ENCODE measurements at places on chromosomes 2 and 18. TPM values are rescaled to one million over a fixed set of nuclear protein-coding genes. Genes with fewer than 3 reads are reported as not detected.

DNA sequence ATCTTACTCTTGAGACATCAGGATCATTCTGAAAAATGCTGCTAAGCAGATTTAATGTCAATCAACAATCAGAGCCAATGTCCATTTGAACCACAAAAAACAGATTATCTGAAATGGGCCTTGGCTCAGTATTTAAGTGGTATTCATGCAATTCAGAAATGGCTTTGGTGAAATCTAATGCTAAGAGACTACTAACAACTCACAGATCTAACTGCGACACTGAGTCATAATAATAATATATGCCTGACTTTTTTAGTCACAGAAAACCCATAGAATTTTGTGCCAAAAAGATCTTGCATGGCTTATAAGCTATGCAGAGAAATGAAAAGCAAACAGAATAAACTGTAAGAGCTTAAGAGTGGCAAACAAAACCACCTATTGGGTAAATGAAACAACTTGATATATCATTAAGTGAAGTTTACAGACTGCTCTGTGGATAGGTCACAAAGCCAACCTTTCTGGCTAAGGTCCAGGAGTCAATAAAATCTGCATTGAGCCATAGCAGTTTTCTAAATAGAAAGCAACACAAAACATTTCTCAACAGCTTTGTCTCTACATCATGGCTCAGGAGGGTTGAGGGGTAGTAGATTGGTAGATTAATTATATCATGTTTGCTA lies 234.3 kb downstream of the LRATD1 start:
- no peak for DNase-seq
- H3K27ac ChIP-seq = no peak overlapping the region
- H3K27me3 ChIP-seq = no peaks in the 10 kb centered on the region
- H3K4me1 ChIP-seq = no peaks in the 10 kb centered on the region

- no peaks in the 10 kb centered on the region for H3K27me3 ChIP-seq
- DNase-seq = no peak
- H3K4me1 ChIP-seq = peaks cover 9% of the 10 kb centered on the region
- no peaks in the 10 kb centered on the region for H3K36me3 ChIP-seq
- H3K27ac ChIP-seq = no peak overlapping the region
- no peak overlapping the region for H3K4me3 ChIP-seq
Observed at GRCh38 chr18:28791101-28791500, 614.2 kb upstream of the CDH2 start.

DNA sequence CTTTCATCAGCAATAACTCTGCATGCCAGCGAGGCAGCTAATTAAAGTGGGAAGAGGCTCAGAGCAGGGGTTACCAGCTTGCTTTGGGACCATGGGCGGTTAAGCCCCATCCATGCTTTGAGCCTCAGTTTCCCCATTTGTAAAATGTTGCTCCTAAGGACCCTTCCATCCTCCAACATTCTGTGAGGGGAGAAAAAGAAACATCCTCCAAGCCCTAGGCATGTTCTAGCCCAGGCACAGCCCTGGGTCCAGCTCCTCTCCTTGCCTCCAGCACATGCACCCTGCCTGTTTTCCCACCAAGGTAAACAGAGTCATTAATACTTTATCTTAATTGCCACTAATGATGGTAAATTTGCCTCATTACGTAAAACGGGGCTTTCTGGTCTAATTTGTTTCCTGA lies 113.3 kb upstream of the MYCN start:
- H3K4me3 ChIP-seq = no peak overlapping the region
- H3K4me1 ChIP-seq = no peaks in the 10 kb centered on the region
- no peak for DNase-seq
- H3K27me3 ChIP-seq = no peaks in the 10 kb centered on the region
- H3K27ac ChIP-seq = no peak overlapping the region

TMEM163 gene
- total RNA-seq = 0.12 TPM

OSR1 gene
- 0.31 TPM for total RNA-seq

- H3K27ac ChIP-seq = peak overlapping the region; percentile 72
- peaks cover 34% of the 10 kb centered on the region for H3K4me1 ChIP-seq
- DNase-seq = peak; percentile 87
- H3K36me3 ChIP-seq = no peaks in the 10 kb centered on the region
Observed at GRCh38 chr18:2981212-2981728, 31.7 kb downstream of the LPIN2 start.

DSEL gene
- total RNA-seq = 16.5 TPM

CTNNA2 gene
- 4.3 TPM for total RNA-seq

RRM2 gene
- total RNA-seq = 6.8 TPM

IHH gene
- total RNA-seq = not detected

- no peak overlapping the region for H3K27ac ChIP-seq
- no peaks in the 10 kb centered on the region for H3K36me3 ChIP-seq
- no peak overlapping the region for H3K4me3 ChIP-seq
- DNase-seq = no peak
- H3K4me1 ChIP-seq = peaks cover 7% of the 10 kb centered on the region
Observed at GRCh38 chr18:26741048-26741447, 124.5 kb downstream of the AQP4 start.

- peaks cover 19% of the 10 kb centered on the region for H3K4me1 ChIP-seq
- H3K4me3 ChIP-seq = no peak overlapping the region
- peak overlapping the region; percentile 79 for H3K27ac ChIP-seq
- H3K36me3 ChIP-seq = no peaks in the 10 kb centered on the region
Observed at GRCh38 chr2:19140463-19141208, 217.8 kb downstream of the OSR1 start.

GRCh38 chr18:55088000-55088401 lies 128.7 kb upstream of the CCDC68 start:
- no peaks in the 10 kb centered on the region for H3K4me1 ChIP-seq
- no peaks in the 10 kb centered on the region for H3K27me3 ChIP-seq
- no peak overlapping the region for H3K27ac ChIP-seq
- H3K4me3 ChIP-seq = no peak overlapping the region
- H3K36me3 ChIP-seq = no peaks in the 10 kb centered on the region

- no peak for DNase-seq
- H3K27me3 ChIP-seq = no peaks in the 10 kb centered on the region
- no peak overlapping the region for H3K4me3 ChIP-seq
- H3K4me1 ChIP-seq = peaks cover 12% of the 10 kb centered on the region
- no peaks in the 10 kb centered on the region for H3K36me3 ChIP-seq
Observed at GRCh38 chr2:19541884-19542283, 183.5 kb upstream of the OSR1 start.

DNA sequence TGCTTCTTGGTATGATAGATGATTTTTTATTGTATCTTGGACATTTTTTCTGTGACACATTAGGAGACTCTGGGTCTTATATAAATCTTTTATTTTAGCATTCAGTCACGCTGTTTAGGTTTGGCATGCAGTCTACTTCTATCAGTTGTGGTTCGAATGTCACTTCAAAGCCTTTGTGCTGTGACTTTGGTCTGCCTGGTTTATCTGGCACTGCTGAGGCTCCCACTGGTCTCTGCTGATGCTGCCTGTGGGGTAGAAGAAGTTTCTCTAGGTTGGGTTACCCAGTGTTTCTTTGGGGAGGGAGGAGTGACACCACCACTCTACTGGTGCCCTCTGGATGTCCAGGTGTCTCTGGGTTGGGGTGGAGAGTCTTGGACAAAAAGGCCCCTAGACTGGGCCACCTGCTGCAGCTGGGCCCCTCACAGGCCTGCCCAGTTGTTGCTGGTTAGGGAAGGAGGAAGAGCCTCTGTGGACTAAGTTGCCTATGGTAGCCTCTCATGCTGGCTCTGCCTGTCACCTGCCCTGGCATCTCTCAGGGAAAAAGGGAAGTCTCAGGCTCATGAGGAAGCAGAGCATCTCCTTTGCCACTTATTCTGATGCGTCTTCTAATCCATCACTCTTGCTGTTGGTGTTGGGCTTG lies 115.4 kb upstream of the HS6ST1 start:
- no peaks in the 10 kb centered on the region for H3K36me3 ChIP-seq
- no peaks in the 10 kb centered on the region for H3K27me3 ChIP-seq
- H3K4me3 ChIP-seq = no peak overlapping the region
- no peak for DNase-seq

DNA sequence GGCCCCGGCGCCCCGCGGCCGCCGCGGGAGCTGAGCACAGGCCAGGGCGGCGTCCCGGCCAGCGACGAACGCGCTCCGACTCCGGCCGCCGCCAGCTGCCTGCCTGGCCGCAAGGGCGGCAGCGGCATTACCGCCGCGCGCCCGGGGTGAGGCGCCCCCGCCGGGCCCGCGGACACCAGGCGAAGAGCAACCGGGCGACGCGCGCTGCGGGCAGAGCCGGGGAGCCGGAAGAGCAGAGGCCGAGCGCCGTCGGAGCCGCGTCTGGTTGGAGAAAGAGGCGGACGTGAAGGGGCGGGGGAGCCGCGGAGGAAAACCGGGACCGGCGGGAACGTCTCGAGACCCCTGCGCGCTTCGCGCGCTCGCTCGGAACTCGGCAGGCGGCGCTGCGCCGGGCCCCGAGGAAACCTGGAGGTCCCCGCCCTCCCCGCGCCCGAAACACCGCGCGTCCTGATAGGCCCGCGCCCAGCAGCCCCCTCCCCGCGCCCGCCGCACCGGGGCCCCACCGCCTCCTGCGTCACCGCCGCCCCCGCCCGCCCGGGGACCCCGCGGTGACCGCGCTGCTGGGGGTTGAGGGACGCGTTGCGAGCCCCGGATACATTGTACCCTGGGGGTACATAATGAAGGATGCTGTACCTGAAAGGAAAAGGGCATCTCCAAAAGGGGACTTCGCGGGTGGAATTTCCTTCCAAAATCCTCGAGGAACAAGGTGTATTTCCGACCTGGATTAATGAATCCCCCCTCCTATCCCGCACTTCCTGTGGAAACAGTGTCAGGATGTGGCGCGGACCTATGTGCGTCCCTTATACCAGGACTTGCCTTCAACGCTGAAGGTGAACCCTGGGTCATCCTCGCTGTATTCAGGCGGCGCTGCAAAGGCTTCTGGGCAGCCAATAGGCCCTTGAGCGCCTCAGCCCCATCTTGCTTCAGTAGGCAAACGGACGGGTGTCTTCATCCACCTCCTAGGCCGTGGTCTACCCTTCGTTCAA lies 1.0 kb upstream of the B4GALT6 start:
- peak overlapping the region; percentile 86 for H3K4me3 ChIP-seq
- DNase-seq = peak; percentile 69
- H3K27ac ChIP-seq = peak overlapping the region; percentile 60
- no peaks in the 10 kb centered on the region for H3K27me3 ChIP-seq
- H3K4me1 ChIP-seq = peaks cover 4% of the 10 kb centered on the region

CDH2 gene
- 326 TPM for total RNA-seq

GAREM1 gene
- total RNA-seq = 9.0 TPM
